Activated CD4-positive, alpha-beta T cell treated with anti-CD3 and anti-CD28 coated beads, Interleukin-2, Interleukin-4, amounts not matched to agents 100 ng/mL and 50 ng/mL, durations not matched to agents 16 hours and 8 hours (primary cell): ENCODE measurements at places on chromosomes 7 and 10.

DNA sequence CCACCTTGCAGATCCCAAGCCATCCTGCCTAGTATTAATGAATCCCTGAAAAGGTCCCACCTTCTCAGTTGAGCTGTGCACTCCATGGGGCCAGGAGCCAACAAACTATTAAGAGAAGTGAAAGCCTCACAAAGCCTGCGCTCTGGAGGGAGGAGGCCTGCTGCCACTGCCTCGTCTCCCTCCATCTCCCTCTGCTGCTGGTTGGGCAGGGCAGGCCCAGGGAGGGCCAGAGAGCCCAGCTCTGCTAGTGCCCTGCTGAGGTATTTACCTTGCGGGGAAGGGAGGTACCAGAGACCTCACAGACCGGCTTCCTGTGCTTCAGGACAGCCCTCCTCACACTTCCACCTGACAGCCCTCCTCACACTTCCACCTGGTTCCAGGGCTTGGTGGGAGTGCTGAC, 171.5 kb downstream of the SH3PXD2A start:
- no peak for DNase-seq

GRCh38 chr10:85224366-85224940, 896.1 kb downstream of the CCSER2 start:
- no peak for DNase-seq

DNA sequence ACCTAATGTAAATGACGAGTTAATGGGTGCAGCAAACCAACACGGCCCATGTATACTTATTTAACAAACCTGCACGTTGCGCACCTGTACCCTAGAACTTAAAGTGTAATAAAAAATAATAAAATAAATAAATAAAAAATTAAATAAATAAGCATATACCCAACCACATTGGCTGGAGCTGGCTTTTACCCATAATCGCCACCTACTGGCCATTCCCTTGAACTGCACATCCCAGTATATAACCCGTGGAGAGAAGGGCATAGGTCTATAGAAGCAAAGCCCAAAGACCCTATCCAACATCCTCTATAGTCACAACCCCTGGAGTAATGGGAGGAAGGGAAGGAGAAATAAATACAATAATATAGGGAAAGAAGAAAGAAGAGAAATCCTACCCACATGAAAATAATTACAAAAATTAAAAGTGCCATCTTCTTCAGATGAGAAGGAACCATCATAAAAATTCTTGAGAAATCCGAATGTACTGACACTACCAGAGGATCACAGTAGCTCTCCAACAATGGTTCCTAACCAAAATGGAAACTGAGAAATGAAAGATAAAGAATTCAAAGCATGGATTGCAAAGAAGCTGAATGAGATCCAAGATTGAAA, 65.6 kb downstream of the TWIST1 start:
- peak; percentile 33 for DNase-seq

DNA sequence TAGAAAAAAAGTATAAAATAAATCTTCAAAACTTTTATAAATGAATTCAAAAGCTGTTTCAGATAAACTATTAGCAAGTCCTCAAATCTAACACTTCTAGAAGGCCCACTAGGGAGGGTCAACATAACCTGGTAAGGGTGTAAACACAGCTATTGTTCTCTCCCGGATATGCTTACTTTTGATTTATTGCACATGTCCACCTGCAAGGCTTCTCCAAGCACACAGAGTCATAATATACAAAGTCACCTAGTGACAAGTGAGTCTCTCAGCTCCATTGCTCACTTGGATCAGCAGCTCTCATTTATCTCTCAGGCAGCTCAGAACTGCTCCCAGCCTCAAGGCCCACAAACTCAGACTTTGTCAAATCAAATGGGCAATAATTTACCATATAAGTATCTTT, 44.0 kb upstream of the COL1A2 start:
- no peak for DNase-seq

DNA sequence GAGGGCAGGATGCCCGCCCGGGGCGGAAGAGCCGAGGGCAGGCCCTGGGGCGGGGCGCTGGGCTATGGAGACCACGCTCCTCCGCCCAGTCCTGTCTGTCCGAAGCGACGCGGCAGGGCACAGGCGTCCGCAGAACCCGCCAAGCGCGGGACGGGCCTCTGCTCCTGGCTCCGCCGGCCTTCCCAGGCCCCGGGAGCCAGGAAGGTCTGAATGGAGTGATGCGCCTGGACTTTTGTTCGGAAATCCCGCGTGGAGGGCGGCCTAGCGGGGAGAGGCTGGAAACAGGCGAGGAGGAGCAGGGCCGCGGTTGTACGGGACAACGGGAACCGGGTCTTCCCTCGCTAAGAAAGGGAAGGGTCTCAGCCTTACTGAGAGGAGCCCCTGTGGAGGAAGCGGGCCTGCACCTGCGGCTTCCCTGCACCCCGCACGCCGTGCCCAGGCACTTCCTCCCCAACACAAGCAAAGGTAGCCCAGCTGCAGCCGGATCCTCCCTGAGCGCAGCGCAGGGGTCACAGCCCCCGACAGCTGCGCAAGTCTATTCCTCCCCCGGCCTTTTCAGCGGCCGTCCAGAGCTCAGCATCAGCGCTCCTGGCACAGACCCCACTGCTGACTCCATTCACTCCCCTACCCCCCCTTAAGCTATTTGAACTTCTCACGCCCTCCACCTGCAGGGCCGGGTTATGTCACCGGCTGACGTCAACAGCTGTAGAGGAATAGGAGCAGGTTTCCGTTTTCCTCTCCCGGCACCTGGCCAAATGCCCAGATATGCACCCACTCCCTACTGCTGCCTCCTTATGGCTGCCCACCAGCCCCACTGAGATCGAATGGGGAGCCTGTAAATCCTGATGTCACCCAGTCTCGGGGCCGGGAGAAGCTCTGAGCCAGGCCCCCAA, 143.2 kb upstream of the RET start:
- no peak for DNase-seq

- DNase-seq: no peak
These were observed 128.3 kb downstream of the CUBN start for GRCh38 chr10:17001297-17001744.

- DNase-seq: no peak
These were observed 67.9 kb upstream of the ITGB1 start for GRCh38 chr10:33025910-33026309.

- DNase-seq: peak; percentile 15
These were observed 67.8 kb downstream of the EGFR start for GRCh38 chr7:55086413-55087201.

DNA sequence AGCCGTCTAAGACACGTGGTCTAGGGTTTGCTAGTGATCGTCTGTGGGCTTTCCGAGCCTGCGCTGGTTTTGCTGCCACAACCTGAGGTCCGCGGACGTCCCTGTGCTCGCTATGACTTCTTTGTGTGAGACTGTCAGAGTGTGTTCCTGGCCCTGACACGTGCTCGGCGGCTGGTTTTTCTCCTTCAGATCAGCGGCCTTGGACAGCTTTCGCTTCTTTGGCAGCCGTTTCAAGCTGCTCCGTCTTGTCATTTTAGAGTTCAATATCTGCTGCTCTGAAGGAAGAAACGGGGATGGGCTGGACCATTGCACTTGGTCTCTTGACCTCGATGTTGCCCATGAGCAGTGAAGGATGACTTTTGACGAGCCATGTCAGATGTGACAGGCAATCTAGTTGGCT, 147.3 kb downstream of the MGMT start:
- no peak for DNase-seq

DNA sequence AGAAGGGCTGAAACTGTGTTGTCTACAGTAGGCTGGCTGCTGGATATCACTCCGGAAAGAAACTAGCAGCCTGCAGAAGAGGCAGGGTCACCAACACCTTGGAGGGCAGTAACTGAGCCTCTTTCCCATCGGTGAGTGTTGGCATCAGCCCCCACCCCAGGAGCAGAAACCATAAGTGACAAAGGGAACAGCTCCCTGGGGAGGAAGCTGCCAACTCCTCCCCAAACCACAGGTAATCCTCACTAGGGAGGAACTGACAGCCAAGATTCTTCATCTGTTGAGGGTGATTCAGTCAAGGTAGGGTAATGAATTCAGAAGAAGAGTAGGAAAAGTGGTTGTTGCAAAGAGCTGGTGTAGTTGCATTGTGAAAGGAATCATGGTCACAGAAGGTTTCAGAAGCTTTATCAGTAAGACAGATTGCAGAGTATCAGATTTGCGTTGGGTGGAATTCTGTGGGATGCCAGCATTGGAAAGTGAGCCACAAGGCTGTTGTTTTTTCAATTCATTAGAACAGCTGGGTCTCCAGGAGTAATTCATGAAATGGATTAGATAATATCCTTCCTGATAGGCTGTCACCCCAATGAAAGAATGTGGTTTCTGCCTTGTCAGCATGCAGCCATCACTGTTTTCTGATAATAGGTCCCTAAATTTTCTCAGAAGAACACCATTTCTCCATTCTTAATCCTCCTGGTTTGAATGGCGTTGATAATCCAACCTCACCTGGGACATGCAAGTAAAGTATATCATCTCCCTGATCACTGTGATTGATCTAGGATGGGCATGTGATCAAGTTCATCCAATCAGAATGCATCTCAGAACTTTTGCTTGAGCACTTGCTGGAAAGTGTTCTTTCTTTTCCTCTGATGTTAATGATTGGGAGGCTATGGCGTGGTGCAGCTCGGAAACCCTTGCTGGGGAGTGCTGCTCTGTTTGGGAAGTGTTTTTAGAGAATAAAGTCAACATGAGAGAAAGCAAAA, 75.0 kb upstream of the CTBP2 start:
- no peak for DNase-seq

- no peak for DNase-seq
These were observed 47.7 kb downstream of the EGFR start for GRCh38 chr7:55066524-55066923.

GRCh38 chr7:46034056-46034768, 113.1 kb upstream of the IGFBP3 start:
- no peak for DNase-seq

DNA sequence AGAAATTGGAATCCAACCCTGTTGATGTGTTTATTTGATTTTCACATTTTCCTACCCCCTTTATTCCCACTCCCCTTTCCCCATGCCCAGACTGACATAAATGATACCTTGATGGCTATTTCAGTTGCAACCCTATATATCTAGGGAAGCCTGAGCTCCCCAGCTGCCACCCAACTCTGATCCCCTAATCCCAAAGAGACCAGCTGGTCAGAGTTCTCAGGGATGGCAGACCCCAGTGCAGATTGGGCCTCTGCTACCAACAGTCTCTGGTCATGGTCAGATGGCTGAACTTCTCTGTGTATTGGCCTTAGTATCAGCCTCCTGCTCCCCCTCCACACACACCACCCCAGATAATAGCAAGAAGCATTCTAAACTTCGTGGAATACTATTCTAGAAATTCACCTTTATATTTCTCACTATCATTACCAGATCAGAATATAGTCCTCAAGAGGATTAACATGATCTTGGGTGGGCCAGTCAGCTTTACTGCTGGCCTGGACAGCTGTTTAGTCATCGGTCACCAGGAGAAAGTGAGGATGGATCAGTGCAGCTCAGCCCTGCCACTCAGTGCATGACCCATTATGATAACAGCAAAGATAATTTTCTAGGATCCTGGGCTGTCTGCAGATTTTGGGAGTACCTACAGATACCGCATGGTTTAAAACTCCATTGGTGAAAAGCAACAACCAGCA, 24.5 kb upstream of the BTRC start:
- no peak for DNase-seq

- no peak for DNase-seq
These were observed 42.6 kb downstream of the CLEC2L start for GRCh38 chr7:139566075-139566474.

DNA sequence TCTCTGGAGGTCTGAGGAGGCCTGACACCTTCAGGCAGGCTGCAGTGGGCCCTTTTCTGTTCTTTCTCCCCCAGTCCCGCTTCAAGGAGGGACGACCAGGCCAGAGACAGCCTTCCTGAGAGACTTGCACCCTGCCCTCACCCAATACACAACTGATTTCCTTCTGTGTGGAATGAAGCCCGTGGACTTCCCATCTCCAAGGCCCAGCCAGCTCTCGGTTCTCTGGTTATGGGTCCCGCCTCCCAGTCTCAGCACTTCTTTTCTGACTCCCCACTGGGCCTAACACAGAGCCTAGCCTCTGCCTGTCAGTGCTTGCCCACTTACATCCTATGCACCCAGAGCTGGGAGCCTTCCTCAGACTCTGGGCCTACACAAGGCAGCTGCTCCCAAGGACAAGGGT, 24.1 kb upstream of the ADCYAP1R1 start:
- no peak for DNase-seq

DNA sequence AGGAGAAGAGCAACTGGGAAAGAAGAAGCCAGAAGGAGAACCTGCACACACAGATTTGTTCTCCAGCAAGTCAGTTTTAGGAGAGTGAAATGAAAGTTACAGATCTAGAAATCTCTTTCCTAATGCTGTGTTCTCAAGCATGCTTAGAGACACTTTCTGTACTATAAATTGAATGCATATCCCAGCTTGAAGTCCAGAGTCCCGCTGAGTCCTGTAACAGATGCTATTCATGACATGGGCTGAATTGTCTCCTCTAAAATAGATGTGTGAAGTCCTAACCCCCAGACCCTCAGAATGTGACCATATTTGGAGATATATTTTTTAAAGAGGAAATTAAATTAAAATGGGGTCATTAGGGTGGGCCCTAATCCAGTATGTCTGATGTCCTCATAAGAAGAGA, 46.9 kb upstream of the GJD4 start:
- DNase-seq: no peak

DNA sequence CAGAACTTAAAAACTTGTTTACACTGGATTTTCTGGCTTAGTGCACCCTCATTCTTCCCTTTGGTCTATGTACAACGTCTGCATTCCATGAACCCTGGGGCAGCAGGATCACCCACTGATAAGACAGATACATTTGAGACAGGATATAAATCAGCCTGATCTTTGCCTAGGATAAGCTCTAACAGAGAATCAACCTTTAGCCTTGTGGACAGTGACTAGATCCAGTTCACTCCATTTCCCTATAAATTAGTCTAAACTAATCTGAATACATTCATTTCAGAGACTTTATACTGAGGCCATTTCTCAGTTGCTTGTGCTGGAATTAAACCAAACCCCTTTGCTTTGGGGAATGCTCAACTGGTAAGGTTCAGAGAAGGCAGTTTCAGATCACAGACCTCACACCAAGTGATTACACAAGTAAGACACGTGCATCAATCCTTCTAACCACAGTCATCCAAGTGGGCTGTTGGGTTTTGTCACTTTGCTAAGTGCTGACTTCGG, 639.8 kb upstream of the FZD8 start:
- no peak for DNase-seq

- no peak for DNase-seq
These were observed 54.7 kb downstream of the STEAP1B start for GRCh38 chr7:22445140-22445743.

DNA sequence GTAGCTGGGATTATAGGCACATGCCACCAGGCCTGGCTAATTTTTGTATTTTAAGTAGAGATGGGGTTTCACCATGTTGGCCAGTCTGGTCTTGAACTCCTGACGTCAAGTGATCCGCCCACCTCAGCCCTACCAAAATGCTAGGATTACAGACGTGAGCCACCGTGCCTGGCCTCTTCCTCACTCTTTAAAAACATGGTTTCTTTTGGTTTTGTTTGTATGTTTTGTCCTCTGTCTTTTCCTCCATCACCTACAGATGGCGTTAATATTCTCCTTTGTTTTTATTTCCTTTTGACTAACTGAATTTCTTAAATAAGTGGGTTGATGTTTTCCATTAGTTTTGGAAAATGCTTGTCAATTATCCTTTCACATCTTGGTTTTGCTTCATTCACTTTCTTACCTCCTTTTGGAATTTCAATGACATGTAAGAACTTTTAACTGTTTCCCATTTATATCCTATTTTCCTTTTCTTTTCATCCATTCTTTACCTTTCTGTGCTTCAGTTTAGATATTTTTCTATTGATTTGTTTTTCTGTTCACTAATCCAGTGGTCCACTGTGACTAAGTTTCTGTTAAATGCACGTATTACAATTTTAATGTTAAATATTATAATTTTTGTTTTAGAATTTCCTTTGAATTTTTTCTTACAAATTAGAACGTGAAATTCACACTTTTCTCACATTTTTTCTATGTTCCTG, 104.1 kb downstream of the ZNF467 start:
- DNase-seq: peak; percentile 4
